BJ (cell line): ENCODE measurements at places on chromosomes 7 and 10. TPM values are rescaled to one million over a fixed set of nuclear protein-coding genes. Genes with fewer than 3 reads are reported as not detected.

DNA sequence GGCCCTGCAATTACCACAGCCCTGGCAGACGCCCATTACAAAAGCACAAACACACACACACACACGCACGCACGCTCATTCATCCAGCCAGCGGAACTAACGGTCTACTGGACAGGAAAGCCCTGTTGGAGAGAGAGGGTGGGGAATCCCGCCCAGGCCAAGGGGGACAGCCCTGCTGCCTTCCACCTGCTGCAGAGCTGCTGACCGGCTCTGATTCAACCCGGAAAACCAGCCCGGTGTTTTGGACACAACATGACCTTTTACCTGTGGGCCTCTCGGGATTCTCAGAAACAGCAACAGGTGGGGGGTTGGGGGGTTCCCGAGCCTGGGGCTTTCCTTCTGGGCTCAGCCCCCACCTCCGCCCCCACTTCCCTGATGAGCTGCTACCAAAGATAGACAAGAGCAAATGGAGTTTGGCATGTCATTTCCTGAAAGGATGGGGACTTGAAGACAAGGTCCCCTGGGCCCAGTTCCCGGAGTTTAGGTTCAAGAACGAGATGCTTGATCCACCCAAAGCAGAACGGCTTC is 18.5 kb upstream of the SERPINE1 start:
- DNase-seq = no peak

DNA sequence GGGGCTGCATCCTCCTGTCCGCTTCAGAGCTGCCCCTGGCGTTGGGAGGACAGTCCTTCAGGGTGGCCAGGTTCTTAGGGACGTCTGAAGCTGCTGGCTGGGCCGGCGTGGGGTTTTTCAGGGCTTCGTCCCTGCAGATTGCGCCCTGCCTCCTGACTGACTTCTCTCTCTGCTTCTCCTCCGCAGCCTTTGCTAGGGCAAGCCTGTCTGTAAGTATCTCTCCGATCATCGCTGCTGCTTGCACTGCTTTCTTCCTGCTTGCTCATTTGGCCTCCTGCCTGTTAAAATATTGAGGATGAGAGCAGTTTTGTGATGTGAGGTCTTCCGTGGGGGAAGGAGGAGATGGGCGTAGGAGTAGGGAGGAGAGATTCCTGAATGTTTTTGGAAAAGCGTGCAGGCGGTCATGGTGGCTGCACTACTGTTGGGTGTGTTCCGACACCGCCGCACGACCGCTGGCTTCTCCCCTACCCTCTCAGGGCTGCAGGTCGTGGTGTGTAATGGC is 25.3 kb downstream of the PFKFB3 start:
- DNase-seq = no peak

SHTN1 gene
- 2.8 and 5.0 TPM in 2 replicates for polyA plus RNA-seq

DNA sequence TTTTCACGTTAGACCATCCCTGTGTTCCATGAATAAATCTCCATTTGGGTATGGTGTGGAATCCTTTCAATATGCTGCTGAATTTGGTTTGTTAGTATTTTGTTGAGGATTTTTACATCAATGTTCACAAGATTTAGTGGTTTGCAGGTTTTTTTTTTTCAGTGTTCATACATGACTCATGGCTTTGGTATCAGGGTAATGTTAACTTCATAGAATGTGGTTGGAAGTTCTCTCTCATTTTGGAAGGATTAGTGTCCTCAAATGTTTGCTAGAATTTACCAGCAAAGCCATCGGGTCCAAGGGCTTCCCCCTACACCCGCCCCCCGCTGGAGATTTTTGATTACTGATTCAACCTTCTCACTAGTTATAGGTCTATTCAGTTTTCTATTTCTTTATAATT is 398.0 kb downstream of the NXPH1 start:
- DNase-seq = no peak

DNA sequence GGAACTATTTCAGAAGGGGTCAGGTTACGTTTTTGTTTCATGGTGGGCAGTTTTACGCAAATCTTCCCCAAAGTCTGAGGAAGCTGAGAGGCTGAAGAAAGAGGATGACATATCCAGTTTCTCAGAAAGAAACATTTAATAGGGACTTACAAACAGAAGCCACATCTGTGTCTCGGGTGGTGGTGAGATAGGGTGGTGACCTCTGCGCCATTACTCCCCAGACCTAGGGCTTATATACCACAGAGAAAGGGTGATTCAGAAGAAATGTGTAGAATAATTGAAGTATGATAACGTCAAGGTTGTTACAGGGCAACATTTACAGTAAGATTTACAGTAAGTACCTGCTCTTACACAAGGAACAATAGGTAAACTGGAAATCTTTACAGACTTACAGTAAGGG is 43.0 kb upstream of the RELN start:
- DNase-seq = no peak

ASB13 gene
- 6.3 and 8.6 TPM in 2 replicates for polyA plus RNA-seq

GRCh38 chr7:108328174-108328651 is 128.0 kb downstream of the NRCAM start:
- no peak for DNase-seq

DNA sequence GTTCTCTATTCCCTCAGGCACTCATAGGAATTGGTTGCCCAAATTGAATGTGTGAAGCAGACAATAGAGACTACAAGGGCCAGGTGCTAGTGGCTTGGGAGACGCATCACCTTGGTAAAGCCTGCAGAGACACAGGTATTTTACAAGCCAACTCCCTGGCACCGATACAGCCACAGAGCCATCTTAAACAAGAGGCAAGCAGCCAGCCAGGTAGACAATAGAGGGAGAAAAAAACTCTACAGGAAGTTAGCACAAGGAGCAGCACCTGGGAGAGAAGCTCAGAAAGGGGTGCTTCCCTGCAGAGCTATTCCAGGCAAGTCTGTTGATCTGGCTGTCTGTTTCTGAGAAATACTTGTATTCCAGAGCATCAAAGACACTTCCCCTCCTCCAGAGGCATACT is 43.0 kb upstream of the CDK1 start:
- no peak for DNase-seq

DNA sequence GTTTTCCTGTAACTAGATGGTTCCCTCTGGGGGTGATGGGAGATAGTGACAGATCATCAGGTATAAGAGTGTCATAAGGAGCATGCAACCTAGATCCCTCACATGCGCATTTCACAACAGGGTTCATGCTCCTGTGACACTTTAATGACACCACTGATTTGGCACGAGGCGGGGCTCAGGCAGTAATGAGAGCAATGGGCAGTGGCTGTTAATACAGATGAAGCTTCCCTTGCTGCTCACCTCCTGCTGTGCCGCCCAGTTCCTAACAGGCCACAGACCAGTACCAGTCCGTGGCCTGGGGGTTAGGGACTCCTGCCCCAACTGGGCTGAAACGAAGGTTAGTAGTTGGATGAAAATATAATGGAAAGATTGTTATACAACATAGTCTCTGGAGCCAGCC is 201.6 kb upstream of the LRRN3 start:
- DNase-seq = no peak

GRCh38 chr7:140889150-140889549 is 35.6 kb downstream of the BRAF start:
- DNase-seq = no peak

TIAL1 gene
- polyA plus RNA-seq = 39.9 and 57.6 TPM in 2 replicates

GRCh38 chr7:24549991-24550390 is 23.3 kb upstream of the PALS2 start:
- DNase-seq = no peak

MYL10 gene
- polyA plus RNA-seq = 0.07 and 0.18 TPM in 2 replicates

DNA sequence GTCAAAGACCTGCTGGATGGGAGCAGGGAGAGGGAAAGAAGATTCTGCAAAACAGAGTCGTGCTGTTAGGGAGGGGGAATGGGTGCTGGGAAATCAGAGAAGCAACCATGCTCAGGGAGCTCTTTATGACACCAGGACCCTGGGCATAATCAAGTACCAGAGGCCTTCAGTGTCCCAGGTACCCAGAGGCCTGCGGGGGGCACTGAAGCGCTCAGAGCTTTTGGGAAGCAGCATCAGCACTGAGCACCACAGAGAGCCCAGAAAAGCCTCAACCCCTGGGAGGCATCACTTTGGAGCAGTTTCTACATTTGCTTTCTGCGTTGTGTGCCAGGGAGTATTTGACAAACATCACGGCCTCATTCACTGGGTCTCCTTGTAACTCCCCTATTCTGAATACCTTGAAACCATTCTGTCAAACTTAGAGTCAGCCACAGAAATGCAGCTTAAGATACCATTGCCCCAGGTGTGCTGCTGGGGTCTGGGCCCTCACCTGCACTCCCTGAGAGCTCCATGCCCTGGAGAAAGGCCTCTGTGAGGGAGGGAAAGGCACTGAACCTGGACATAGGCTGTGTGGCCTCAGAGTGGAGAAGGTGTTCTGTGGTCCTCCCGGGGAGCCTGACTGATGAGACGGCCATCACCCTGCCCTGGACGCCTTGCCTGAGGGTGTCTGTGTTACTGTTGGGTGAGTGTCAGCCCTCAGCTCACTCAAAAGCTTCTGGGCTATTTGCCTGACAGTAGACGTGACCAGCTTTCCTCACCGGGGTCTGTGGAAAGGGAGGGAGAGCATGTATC is 37.1 kb downstream of the CXCL12 start:
- DNase-seq = no peak

DNA sequence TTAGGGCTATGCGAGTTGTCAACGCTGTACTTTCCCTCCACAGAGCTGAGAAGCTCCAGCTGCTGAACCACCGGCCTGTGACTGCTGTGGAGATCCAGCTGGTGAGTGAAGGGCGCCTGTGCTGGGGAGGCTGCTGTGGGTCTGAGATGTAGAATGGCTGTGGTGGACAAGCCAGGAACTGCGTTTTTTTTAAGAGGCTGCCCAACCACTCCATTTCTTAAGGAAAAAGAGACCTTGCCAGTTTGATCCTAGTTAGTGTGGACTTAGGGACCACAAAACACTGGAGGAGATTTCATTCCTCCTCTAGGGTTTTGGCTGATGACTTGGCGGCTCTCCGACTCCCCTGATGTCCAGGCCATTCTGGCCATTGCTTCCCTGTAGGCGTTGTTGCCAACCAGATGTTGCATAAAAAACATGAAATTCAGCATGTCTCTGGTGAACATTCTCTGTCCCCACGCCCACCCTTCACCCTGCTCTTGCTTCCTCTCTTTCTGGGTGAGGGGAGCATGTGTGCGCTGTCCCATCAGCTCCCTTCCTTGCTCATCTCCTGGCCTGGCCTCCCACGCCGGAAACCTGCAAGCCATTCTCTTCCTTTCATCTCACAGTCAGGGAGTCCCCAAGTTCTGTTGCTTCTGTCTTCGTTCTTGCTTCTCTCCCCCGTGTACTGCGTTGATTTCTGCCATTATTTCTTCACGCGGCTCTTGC is 30.9 kb downstream of the CRCP start:
- no peak for DNase-seq

TYW1B gene
- 0.37 and 0.66 TPM in 2 replicates for polyA plus RNA-seq

HILPDA gene
- polyA plus RNA-seq = 16.0 and 21.5 TPM in 2 replicates

IKZF5 gene
- polyA plus RNA-seq = 4.9 and 6.6 TPM in 2 replicates

GRCh38 chr7:115133248-115133647 is 211.4 kb downstream of the MDFIC start:
- DNase-seq = no peak

DNA sequence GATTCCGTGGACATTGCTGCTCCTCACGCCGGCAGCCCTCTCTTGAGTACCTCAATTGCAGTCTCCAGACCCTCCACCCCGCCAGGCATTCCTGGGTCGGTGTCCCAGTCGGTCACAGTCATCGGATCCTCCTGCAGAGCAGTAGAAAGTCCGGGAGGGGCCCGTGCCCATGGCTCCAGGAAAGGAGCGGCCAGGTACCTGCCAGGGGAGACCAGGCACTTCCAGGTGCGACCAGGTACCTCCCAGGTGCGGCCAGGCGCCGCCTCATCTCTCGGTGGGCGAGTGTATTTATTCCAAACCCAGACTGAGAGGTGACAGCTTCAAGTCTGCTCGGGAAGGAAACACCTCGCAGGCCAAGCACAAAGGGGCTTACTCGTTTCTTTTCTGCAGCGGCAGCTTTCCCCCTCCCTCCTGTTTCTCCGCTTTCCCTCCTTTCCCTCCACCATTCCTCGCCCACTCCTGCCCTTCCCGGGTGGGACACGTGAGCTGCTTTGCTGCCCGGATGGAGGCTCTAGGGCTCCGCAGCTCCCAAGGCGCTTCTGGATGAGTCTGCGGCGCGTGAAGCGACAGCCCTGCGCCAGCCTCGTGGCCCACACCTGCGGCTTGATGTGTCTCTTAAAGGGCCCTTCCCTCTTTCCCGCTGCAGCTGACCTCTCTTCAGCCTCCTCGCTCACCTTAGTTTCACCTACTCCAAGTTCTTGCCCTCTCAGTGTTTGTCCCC is 39.4 kb upstream of the AGK start:
- no peak for DNase-seq

GRCh38 chr7:92340016-92340415 is 94.2 kb downstream of the ANKIB1 start:
- DNase-seq = no peak

- no peak for DNase-seq
Measured at GRCh38 chr10:45280113-45280760, 35.2 kb downstream of the OR13A1 start.

- DNase-seq = no peak
Measured at GRCh38 chr7:130719541-130719940, 14.5 kb downstream of the KLF14 start.

GRCh38 chr7:106927536-106927935 is 62.5 kb downstream of the PIK3CG start:
- DNase-seq = no peak

- DNase-seq = no peak
Measured at GRCh38 chr10:88886557-88886956, 6.5 kb downstream of the STAMBPL1 start.

GRCh38 chr7:53205006-53205405 is 169.6 kb downstream of the POM121L12 start:
- DNase-seq = no peak

SPRN gene
- polyA plus RNA-seq = 1.8 and 3.0 TPM in 2 replicates

TACR2 gene
- polyA plus RNA-seq = 0.09 TPM in 2 replicates

DNA sequence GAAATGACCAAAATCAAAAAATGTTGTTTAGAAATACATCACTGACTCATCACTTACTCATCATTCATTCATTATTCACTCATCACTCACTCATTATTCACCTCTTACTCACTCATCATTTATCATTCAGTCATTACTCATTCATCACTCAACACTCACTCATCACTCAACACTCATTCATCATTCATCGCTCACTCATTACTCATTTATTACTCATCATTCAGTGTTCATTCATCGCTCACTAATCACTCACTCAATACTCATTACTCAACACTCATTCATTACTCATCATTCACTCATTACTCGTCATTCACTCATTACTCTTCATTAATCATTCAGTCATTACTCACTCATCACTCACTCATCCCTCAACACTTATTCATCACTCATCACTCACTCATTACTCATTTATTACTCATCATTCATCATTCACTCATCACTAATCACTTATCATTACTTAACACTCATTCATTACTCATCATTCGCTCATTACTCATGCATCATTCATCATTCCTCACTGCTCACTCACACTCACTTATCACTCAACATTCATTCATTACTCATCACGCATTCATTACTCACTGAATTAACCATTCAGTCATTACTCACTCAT is 238.5 kb downstream of the ADARB2 start:
- no peak for DNase-seq

DNA sequence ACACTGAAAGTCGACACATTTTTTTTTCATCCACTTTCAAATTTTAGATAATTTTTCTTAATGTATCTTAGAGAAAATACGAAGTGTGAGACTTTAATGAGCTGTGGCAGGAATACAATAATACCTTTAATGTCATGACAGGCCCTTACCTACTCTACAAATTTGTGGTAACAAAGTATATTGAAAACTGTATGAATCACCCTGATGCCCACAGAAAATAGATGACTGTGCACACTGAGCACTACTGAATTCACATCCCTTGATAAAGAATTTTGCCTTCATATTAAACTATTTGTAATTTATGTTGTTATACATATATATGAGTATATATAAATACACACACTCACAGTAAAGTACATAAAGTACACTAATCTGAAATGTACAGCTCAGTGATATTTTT is 51.7 kb downstream of the AKR1D1 start:
- no peak for DNase-seq
